Inflammatory macrophage (primary cell): ENCODE measurements at places on chromosomes 7 and 10.
A peak's percentile ranks its signal among the peaks of the same experiment; 100 is the strongest.

GRCh38 chr7:99557196-99557607 is 1.2 kb upstream of the ZNF655 start:
- DNase-seq: no peak

DNA sequence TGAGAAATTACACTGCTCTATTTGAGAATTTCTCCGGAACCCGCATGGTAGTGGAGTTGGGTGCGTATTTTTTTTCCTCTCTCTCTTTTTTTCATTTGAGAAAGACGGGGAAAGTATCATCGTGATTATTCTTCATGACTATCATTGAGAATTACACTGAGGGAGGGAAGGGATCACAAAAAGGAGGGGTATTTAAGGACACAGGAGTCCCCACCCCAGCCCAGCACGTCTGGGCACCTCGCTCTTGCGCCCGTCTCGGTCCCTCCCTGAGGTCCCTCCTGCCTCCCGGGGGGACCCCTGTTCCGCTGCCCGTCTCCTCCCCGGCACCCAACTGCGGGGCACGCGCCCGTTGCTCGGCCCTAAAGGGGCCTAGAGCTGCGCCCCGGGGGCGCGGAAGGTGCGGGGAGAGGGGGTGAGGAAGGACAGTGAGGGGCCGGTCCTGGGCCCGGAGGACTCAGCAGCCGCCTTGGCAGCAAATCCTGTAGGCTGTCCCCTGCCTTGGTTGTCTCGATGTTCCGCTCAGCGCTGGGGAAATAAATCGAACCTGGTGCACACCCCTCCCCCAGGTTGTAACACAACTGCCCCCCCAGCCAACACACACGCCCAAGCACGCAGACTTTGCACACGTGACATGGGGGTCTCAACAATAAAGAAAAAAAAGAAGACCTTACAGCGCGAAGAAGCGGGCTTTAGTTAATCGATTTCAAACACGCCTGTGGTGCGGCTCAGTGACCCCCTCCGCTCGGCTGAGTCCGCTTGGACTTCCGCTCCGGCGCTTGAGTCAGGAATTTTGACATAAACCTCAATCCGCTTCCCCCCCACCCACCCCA is 18.6 kb upstream of the GATA3 start:
- DNase-seq: no peak

DNA sequence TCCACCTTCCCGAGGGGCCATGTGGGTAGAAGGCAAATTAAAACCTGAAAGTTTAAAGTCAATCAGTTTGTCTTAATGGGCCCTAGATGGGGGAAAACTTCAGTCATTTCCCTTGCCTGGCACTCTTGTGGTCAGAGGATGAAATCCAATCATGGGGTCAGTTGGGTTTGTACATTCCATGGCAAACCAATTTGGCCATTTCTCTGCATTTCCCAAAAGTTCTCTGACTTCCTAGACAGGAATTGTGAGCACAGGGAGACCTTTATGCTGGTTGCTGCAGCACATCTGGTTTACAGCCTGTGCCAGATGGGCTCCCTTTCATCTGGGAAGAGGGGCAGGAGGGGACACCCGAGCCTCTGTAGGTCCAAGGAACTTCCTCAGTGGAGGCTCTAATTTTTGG is 113.0 kb downstream of the CYP26A1 start:
- DNase-seq: no peak

DNA sequence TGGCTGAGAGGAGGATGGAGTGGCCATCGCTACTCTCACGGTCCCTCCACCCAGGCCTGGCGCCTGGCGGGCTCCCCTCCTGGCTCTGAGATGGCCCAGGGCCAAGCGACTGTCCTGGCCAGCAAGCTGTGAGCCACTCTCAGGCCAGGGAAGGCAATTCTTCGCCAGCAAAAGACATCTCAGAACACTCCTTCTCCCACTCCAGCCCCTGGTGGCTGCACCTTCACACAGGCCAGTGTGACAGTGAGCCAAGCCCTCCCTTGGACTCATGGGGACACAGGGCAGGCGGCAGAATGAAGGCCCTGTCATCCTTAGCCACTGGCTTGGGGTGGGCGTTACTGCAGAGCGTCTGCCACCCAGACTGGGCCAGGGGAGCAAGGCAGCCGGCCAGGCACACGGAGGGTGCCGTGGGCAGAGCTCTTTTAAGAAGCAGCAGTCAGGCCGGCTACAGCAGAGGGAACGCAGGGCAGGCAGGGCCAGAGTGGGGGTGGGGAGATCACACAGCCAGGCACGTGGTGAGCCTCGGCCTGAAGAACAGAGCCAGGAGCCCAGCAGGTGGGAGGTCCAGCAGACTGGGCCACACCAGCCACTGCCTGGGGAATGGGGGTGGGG is 14.4 kb downstream of the STK32C start:
- no peak for DNase-seq

- DNase-seq: no peak
Observed at GRCh38 chr10:5071411-5072198, 22.6 kb upstream of the AKR1C3 start.

- DNase-seq: no peak
Observed at GRCh38 chr10:97100657-97101056, 85.1 kb downstream of the SLIT1 start.

DNA sequence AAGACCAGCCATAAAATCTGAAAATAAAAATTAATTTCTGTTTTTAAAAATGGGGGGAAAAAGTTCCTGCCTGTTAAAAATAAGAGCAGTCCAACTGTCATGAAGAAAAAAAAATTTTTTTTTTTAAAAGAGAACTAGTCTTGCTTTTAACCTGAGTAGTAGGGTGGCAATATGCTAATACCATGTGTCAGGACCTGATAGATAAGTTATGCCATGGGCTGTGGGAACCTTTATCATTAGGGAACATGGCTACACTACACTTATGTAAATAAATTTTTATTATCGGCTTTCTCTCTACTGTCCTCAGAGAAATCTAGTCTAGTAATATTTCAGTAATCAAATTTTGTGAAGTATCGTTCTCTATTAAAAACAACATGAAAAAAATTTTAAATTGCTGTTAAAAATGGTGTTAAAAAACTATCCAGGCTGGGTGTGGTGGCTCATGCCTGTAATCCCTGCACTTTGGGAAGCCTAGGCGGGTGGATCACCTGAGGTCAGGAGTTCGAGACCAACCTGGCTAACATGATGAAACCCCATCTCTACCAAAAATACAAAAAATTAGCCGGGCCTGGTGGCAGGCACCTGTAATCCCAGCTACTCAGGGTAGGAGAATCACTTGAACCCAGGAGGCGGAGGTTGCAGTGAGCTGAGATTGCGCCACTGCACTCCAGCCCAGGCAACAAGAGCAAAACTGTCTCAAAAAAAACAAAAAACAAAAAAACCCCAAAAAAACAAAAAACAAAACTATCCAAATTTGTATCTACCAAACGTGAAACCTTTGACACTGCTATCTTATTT is 20.7 kb downstream of the NT5C3A start:
- no peak for DNase-seq

- peak; percentile 83 for DNase-seq
Observed at GRCh38 chr10:58531084-58531695, 18.5 kb downstream of the BICC1 start.

- no peak for DNase-seq
Observed at GRCh38 chr7:20607216-20607615, 8.3 kb upstream of the ABCB5 start.

- DNase-seq: no peak
Observed at GRCh38 chr7:142939226-142939910, at the start of gene LLCFC1. TSS of gene LLCFC1 (plus strand) at chr7:142939484. CDS start at chr7:142939622, 138 bp downstream.

GRCh38 chr7:98134420-98135228 is 28.0 kb downstream of the LMTK2 start:
- DNase-seq: peak; percentile 20

DNA sequence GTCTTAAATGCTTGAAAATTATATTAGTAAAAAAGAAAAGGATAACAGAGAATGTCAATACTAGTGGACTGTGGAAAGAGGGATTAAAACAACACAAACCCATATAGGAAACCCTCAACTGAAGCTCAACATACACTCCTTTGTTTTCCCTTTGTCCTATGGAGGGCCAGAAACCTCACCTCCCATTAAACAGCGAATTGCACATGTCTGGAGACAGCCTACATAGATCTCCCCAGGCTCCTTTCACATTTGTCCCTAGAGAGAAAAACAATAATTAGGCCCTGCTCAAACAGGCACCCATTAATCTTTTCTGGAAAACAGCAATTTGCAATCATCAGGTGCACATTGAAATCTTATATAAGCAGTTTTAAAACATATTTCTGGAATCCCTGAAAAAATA is 87.6 kb upstream of the SEMA3D start:
- no peak for DNase-seq

DNA sequence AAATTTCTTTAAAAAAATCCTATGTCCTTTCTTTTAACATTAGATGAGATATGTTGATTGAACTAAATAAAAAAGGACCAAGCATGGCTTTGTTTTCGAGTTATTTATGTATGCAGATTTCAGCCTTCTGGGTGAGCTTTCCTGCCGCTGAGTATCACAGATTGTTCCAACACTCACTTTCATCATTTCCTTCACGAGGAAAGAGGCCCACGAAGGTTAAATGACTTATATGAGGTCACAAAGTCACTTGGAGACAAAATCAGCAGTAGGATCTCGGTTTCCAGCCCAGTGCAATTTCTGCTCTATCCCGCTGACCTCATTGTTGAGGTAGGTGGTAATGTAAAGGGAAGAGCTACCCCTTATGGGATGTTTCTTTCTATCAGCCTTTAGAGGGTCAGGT is 226.8 kb downstream of the SKAP2 start:
- DNase-seq: no peak

- DNase-seq: no peak
Observed at GRCh38 chr7:10924370-10924769, 49.3 kb upstream of the PHF14 start.

- DNase-seq: peak; percentile 20
Observed at GRCh38 chr10:129877773-129878371, 86.2 kb downstream of the EBF3 start.

GRCh38 chr10:59991661-59992060 is 85.3 kb upstream of the CCDC6 start:
- peak; percentile 52 for DNase-seq

GRCh38 chr7:51366930-51367613 is 50.5 kb upstream of the COBL start:
- DNase-seq: peak; percentile 42

DNA sequence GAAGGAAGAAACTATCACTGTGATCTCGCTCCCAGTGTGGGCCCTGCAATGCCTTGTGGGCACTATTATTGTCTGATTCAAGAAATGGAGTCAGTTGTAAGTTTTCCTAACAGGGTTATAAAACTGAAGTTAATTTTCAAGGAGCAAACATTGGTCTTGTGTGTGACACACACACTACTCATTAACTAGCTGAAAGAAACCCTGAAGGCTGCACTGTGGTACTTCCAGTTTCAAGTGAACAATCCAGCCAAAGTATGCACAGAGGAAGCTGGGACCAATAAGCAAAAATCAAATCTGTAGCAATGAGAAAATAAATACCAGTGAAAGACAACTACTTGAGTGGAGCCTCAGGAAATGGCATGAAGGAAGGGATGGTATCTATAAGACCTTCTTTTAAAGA is 506.6 kb upstream of the POT1 start:
- no peak for DNase-seq

DNA sequence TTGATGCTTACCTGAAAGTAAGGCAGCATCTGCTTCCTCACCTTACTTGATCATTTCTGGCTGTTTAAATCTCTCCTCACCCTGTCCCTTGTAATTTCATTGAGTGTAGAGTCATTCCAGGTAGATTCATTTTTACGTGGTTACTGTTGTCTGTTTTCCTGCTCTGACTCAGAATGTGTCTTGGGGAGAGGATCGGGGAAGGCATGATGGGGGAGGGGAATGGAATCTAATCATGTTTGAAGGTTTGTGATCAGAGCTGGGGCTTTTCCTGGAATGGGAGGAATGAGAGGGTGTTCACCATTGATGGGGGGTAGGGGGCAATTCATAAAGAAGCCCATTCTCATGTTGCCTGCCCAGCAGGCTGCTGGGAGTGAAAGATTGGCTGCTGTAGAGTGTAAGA is 18.7 kb downstream of the SEC24C start:
- DNase-seq: no peak

GRCh38 chr10:905972-906371 is 25.5 kb downstream of the LARP4B start:
- DNase-seq: no peak

DNA sequence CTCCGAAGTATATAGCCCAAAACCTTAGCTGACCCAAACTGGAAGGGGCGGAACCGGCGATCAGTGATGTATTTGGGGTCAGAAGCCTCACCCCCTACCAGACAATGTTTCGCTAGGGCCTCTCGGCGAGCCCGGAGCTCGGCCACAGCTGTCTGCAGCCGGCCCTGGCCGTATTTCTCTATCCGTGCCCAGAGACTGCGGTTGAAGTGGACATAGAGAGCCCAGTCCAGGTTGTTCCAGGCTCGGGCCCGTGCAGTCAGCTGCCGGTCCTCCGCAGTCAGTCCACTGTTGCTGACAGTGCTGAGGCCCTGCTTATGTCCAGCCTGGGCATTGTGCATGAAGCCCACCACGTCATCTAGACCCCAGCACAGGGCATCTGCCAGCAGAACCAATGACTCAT is 1.5 kb upstream of the TRAPPC14 start:
- DNase-seq: no peak

GRCh38 chr7:141053626-141054025 is 20.2 kb upstream of the TMEM178B start:
- peak; percentile 57 for DNase-seq

DNA sequence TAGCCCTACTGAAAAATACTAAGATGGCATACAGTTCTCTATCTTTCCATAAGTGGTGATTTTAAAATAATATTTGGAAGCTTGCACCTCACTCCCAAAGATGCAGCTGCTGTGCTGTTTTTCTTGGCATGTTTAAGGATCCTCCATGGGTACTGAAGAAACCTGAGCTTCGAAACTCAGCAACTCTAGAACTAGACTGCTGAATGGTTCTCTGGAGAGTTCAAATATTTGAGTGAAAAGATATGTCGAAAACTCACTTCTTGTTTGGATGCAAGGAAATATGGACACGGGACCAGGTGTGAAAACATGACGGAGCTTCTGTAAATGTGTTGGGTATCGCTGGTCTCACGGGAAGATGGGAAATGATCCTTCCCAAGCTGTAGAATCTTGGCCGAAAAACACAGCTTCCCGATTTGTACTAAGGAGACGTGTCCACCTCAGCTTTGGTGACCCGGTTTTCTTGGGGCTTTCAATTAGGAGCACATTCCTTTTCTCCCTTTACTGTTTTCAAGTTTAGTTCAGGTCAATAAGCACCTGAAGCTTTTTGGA is 543.8 kb upstream of the NRP1 start:
- DNase-seq: no peak

DNA sequence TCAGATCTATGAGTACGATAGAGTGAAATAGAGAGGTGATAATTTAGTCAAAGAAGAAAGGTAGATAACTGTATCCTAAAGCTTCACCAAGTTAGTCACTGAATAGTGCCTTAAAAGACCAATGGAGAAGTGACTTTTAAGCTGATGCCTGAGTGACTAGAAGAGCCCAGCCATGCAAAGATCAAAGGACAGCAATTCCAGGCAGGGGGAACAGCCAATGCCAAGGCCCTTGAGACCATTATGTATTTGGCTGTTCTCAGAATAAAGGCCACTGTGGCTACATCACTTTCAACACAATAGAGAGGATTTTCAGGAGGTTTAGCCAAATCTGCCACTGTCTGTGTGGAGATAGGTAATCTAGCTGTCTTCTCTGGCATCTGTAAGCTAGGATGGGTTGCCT is 17.8 kb downstream of the HDAC9 start:
- no peak for DNase-seq
